ENCODE measurements at places on chromosomes 6 and 20. TPM values are rescaled to one million over a fixed set of nuclear protein-coding genes. Genes with fewer than 3 reads are reported as not detected.

DNA sequence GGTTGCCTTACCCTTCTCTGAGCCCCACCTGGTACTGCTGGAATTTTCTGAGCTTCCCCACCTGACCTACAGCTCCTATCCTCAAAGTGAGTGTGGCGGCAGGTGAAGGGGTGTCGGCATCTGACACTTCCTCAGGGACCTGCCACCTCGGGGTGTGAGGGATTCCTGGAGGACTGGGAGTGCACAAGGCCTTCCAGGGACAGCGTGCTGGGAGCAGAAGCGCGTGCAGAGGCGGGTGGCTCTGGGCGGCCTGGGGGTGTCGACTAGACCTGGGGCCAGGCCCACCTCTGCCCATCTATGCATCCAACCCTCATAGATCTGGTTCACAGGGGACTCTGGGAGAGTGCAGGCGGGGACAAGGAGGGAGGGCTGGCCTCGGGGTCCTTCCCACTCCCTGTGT is 7.8 kb downstream of the DLGAP4 start:
- DNase-seq: no peak

Gene HLA-DOA
- 25.6 TPM for total RNA-seq

DNA sequence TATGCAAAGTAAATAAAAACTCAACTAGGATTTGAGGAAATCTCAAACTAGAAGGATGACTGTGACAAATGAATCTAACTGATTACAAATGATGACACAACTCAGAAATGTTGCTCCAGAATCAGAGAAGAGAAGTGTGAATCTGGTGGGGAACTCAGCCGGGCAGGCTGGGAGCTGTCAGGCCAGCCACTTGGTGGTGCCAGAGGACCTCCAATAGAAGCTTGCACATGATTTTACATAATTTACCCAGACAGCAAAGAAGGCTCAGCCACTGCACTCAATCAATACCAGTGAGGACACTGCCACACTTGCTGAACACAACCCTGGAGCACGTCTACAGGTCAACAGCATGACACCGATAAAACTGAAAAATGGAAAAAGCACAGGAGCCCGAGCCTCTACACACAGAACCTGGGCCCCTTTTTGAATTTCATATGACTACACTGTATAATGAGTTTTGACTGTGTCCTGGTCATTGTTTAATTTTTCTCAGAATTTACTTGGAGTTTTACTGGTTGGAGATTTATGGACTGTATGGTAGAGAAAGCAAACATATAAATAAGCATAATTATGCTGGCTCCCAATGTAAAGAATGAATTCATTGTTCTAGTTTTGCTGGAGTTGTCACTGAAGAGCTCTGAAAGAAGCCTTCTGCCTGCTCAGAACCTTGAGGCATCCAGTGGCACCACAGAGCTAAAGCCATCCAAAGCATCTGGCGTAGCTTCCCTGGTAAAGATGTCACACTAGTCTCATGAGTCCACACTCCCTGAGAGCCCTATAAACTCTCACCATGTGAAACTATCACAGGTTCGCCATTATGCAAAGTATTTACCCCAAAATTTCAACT is 296.5 kb downstream of the THBS2 start:
- peak; percentile 74 for DNase-seq

Gene CRIP3
- 1.5 TPM for total RNA-seq

Gene PLN
- 89.3 TPM for total RNA-seq

GRCh38 chr6:41451039-41451438 is 95.1 kb upstream of the FOXP4 start:
- no peak for DNase-seq

DNA sequence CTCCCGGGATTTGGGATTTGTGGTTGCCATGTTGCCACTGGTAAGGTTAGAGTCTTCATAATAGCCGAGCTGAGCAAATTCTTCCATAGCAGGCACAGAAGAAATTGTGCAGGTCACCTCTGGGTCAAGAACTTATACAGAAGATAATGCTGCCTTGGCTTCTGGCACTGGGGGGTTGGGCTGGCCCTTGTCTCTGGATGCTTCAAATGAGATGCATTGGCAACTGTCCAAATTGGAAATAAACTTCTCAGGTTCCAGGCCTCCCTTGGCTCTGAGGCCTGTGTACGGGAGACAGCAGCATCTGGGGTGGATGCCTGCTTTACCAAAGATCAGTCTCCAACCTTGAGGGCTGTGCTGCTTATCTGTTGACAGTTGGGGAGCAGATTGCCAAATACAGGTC is 26.2 kb downstream of the MYO6 start:
- DNase-seq: no peak

GRCh38 chr6:4928426-4928825 is 75.4 kb downstream of the RPP40 start:
- DNase-seq: no peak

- no peak for DNase-seq
Observed at GRCh38 chr20:15794409-15794808, 778.8 kb downstream of the KIF16B start.

DNA sequence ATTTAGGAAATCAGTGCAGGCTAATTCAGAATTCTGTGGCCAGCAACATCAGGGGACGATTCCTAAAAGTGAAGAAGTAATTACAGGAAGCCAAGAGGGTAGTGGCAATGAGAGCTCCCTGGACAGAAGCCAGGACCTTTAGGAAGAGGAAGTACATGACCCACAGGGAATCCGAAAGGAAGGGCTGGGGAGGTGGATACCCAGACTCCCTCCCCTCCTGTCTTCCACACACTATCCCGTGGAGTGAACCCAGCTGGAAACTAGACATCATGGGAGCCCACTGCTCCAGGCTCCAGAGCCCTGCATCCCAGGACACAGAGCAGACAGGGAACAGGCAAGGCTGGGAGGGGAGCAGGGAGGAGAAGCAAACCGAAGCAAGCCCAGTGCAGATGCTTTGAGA is 83.0 kb downstream of the SNX5 start:
- DNase-seq: no peak

Gene OR2H2
- not detected for total RNA-seq

DNA sequence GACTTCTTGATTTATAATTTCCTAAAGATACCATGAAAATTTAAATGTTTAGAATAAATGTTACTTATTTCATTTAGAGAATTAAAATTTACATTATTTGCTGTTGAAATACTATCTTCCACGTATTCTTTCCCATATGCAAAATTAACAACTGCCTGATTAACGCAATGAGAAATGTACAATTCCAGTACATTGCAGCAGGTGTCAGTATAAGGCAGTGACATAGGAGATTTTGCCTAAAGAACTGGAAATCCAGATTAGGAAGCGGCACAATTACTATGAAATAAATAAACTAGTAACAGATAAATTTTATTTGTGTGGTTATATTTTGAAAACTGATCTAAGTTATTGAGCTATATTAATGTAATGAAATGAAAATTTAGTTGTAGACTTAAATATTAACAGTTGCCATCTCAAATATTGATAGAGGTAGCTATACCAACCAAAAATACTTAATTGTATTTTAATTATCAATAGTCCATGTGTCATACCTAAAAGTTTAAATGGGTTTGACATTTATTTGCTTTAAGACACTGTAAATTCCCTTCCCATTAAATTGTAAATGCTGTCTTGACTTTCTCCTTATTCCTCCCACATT is 300.2 kb downstream of the UTRN start:
- no peak for DNase-seq

DNA sequence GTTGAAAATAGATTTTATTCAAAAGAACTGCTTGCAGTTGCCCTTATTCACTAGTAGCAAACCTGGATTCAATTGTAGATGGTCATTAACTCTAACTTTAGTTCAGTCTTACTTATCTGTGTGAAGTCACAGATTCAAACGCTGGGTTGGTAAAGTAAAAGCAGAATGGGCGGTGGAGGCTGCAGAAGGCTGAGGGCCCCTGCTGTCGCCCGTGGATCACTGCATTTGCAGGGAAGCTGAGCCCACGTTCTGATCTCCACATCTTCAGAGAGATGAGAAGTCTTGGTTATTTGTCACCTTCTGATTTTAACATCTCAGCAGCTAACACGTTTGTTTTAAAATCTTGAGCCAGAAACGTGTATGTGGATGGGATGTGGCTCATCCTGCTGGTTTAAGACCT is 75.1 kb downstream of the SNX9 start:
- no peak for DNase-seq

Gene DNMT3B
- total RNA-seq: 3.4 TPM

- no peak for DNase-seq
Observed at GRCh38 chr6:46269447-46270229, 98.9 kb upstream of the ENPP5 start.

DNA sequence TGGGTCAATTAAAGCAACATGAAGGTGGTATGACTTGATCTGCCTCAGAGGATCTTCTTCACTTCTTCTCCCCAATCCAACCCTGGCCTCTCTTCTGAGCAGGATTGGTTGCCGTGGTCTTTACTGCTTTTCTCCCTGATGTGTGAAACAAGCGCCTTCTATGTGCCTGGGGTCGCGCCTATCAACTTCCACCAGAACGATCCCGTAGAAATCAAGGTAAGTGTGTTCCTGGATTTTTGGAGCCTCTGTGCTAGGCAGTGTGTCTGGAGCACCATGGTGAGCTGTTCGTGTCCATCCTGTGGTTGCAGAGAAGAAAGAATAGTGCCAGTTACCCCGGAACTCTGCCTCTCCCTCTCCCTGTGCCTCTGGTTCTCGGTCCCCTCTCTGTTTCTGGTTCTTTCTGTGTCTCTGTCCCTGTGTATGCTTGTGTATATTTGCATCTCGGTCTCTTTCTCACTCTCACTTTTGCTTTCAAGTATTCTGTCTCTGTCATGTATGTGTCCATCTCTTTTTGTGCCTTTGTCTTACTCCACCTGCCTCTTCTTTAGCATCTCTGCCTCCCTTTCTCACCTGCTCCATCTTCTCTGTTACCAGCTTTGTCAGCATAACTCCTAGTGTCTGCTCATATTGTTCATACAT is 23.5 kb downstream of the TM9SF4 start:
- no peak for DNase-seq

Measured in ureter (tissue), 1 donor.